Fibroblast of skin of abdomen (primary cell): ENCODE measurements at places on chromosomes 1 and 21.

- DNase-seq: peak; percentile 95
These were observed 20.5 kb downstream of the HTR1D start for GRCh38 chr1:23196627-23197328.

DNA sequence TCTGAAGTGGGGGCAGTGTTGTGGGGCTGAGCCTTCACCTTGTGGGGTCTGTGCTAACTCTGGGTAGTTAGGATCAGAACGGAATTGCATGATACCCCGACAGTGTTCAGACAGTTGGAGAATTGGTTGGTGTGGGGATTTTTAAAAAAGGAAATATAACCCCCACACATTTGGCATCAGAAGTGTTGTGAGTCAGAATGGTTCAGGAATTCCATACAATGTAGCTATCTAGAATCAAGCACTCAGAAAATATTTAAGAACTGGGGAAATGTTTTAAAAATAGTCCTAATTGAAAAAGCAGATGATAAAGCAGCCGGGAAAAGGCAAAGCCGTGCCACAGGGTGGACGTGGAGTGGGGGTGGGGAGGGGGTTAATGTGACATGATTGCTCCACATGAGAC, 6.5 kb upstream of the S100A7 start:
- peak; percentile 40 for DNase-seq

GRCh38 chr1:31420716-31421115, 7.7 kb downstream of the SERINC2 start:
- DNase-seq: no peak

GRCh38 chr1:2431103-2431502, 18.7 kb upstream of the PEX10 start:
- DNase-seq: no peak

DNA sequence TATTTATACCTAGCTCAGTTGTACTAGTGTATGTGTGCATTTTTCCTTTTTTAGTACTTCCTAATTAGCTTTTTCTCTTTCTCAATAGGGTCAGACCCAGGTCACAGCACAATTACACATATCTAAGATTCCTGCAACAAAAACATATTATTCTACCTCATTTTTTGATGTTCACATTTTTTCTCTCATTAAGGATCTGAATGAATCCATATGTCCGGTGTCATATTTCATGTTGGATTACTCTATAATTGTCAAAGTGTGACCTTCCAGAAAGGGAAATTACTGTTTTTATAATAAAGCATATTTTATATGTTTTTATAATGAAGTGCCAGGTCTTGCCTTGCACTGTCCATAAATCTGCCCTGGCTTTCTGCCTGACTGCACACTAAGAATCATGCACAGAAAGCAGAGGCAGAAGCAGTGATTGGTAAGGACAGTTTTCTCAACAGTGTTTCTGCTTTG, 143.7 kb downstream of the KCNT2 start:
- DNase-seq: peak; percentile 89

DNA sequence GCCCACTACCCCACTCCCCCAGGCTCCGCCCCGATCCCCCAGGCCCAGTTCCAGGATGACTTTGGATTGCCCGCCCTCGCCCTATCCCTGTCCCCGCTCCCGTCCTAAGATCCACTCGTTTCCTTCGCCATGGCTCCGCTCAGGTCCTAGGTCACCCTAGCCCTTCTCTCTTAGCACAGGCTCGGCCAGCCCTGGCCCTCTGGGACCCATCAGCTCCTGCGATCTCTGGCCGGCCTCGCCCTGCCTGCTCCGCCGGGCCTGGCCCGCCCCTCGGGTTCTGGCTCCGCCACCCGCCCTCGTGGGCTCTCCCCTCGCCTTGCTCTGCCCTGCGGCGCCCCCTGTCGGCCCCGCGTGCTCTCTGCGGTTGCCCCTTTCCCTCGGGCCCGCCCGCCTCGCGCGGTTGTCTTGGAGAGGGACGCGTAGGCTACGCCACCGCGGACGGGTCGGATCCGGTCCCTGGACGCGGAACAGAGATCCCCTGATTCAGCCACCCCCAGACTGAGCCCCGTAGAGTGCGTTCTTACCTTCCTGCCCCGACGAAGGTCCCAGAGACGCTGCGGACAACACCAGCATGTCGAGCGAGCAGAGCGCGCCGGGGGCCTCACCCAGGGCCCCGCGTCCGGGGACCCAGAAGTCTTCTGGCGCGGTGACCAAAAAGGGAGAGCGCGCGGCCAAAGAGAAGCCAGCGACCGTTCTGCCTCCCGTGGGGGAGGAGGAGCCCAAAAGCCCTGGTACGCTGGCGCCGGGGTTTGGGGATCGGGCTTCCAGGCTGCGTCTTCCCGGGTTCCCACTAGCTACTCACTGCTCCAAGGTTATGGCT, at the start of gene LRRC71:
TSS of gene LRRC71 (plus strand) at position 400 of the 820 bp plus-strand sequence. CDS start at position 572, 172 bp downstream.
- peak; percentile 77 for DNase-seq

DNA sequence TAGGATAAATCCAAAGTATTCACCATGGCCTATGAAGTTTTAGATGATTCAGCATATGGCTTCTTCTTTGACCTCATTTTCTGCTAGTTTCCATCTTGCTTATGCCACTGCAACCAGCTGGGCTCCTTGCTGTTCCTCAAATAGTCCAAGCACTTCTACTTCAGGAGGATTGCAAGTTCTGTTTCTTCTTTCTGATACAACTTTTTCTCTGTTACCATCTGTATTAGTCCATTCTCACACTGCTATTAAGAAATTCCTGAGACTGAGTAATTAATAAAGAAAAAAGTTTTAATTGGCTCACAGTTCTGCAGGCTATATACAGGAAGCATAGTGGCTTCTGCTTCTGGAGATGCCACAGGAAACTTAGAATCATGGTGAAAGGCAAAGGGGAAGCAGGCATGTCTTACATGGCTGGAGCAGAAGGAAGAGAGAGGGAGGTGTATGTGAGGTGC, 20.3 kb downstream of the PTGS2 start:
- no peak for DNase-seq

GRCh38 chr21:18743531-18743930, 339.9 kb upstream of the TMPRSS15 start:
- DNase-seq: peak; percentile 43

GRCh38 chr1:64235181-64235580, 31.8 kb downstream of the UBE2U start:
- no peak for DNase-seq

- DNase-seq: no peak
These were observed 34.5 kb downstream of the MAN1C1 start for GRCh38 chr1:25651036-25651640.

DNA sequence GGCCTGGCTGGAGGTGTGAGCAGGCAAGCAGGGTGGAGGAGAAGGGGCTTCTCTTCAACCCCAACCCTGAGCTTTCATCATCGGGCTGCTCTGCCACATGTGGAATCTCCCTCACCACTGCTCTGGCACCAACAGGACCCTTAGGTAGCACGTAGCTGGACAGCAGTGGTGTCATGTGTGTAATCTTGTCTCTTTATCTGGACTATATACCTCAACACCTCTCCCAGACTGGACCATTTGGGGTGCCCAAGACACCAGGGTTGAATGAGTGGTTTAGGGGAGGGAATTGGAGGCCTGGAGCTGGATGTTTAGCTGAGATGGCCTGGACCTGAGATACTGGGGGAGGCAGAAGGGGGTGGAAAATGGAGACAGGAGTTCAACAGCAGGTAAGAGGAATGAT, 63.0 kb downstream of the UBE2T start:
- no peak for DNase-seq

GRCh38 chr1:34711485-34711884, 43.4 kb upstream of the GJB5 start:
- DNase-seq: no peak

- DNase-seq: no peak
These were observed 2.9 kb downstream of the ZDHHC18 start for GRCh38 chr1:26829184-26829911.

GRCh38 chr1:67058242-67058641, 4.3 kb upstream of the SLC35D1 start:
- no peak for DNase-seq

- no peak for DNase-seq
These were observed 68.4 kb upstream of the CHRM3 start for GRCh38 chr1:239317948-239318347.

GRCh38 chr1:27203946-27204345, 30.5 kb upstream of the WDTC1 start:
- peak; percentile 55 for DNase-seq

DNA sequence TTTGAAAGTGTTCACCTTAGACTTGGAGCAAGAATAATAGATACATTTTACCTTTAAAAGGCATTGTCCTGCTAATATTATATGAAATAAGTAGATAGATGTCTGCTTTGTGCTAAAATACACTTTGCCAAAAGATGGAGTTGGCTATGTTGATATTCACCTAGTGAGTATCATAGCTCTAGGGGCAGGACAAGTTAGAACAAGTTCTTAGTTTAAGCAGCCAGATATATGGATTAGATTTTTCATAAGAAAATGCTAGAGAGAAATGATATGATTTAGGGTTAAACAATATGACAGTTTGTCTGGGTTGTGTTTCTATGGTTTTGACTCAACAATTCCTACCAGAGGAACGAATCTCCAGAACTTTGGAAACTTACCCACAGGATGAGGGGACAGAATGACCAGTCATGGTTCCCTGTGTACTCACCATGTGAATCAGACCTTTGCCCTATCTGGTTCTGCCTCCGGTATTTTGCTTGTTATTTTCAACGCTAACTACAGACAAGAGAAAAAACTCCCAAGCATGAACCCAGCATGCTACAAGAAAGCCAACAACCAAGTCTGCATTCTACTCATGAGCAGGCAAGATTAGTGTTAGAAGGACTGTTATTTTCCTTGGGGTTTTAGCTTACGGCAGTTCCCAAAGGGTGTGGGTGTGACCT, 1.7 kb downstream of the F5 start:
- no peak for DNase-seq

DNA sequence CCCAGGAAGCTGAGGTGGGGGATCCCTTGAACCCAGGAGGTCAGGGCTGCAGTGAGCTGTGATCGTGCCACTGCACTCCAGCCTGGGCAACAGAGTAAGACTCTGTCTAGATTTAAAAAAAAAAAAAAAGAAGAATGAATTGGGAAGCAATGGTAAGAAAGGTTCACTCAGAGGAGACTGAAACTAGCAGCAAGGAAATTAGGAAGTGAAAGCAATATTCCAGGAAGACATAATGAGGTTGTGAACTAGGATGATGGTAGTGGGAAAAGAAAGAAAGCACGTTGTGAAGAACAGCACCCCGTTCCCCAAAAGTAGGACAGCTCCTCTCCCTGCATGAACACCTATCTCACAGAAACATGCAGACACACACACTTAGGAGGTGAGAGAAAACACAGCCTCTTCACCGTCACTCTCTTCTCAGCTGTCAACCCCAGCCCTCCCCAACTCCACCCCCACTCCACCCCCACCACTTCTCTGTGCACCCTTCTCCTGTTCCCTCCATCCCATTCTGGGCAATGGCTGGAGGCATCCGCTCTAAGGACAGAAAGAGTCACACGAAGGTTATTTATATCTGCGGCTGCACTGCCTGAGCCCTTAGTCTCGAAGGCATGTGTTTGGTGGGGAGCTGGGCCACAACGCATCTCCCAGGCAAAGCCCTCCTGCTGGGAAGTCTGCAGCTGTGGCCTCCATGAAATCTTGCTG, 101.8 kb upstream of the LPGAT1 start:
- no peak for DNase-seq

- peak; percentile 87 for DNase-seq
These were observed 22.6 kb downstream of the COL18A1 start for GRCh38 chr21:45427331-45428271.

DNA sequence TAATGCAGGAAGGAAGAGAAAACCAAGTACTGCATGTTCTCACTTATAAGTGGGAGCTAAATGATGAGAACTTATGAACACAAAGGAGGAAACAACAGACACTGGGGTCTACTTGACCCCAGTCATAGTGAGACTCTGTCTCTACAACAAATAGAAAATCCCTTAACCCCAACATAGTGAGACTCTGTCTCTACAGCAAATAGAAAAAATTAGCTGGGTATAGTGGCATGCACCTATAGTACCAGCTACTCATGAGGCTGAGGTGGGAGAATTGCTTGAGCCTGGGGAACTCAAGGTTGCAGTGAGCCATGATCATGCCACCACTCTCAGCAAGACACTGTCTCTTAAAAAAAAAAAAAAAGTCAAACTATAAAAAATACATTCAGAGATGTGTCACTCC, 42.7 kb downstream of the GIPC2 start:
- no peak for DNase-seq

- DNase-seq: peak; percentile 21
These were observed 1754.2 kb downstream of the BRINP3 start for GRCh38 chr1:188723332-188724020.

GRCh38 chr1:201719812-201720521, 109.0 kb upstream of the IPO9 start:
- peak; percentile 76 for DNase-seq

- DNase-seq: no peak
These were observed 8.0 kb upstream of the LELP1 start for GRCh38 chr1:153195216-153195615.
